Stimulated activated CD4-positive, alpha-beta T cell treated with anti-CD3 and anti-CD28 coated beads, TNF-alpha, amount 100 ng/mL, for 1 hour (primary cell): ENCODE measurements at places on chromosomes 2 and 18.

GRCh38 chr18:63306819-63307550 is 12.6 kb downstream of the BCL2 start:
- no peak for DNase-seq

- DNase-seq = no peak
These were observed 580.6 kb downstream of the THSD7B start for GRCh38 chr2:137345994-137346393.

DNA sequence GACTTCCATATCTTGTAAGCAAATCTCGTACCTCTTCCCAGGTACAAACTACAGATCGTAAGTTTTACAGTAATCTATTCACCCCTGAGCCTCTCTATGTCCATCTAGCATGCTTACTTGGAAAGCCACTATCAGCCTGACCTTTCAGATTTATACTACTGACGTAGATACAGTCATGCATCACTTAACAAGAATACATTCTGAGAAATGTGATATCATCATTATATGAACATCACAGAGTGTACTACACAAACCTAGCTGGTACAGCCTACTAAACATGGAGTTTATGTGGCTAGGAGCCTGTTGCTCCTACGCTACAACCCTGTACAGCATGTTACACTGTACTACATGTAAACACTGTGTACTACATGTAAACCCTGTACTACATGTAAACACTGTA is 293.2 kb upstream of the ZNF804A start:
- DNase-seq = no peak

GRCh38 chr2:84894758-84895520 is 10.5 kb upstream of the TMSB10 start:
- DNase-seq = no peak

DNA sequence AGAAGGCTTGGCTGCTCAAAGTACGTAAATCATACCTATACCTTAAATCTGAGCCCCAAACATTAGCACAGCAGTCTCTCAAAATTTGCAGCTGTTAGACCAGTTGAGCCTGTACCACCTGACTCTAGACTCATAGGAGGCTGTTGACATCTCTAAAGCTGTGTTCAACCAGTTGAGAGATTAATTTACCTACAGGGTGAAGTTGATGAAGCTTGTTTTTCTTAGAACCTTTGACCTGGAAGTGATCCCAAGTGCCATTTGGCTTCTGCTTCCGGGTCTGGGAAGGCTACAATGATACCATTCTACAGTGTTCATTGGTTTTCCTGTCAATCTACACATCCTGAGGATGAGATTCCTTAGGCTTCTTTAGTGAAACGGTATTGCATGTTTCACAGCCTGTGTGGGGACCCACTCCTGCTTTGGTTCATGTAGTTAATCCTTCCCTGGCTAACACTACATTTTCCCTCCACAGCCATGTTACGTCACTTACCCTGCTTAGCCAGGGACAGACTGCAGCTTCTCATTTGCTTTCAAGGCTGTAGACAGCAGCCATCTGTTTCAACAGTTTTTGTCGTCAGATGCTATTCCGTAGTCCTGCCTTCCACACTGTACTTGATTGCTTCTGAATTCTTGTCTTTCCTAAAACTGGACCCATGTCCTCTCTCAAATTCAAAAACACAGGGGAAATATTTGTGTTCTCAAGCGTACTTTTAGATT is 4.7 kb upstream of the IL1RL2 start:
- DNase-seq = no peak

- no peak for DNase-seq
These were observed 13.9 kb downstream of the LRP2 start for GRCh38 chr2:169348321-169349024.

- DNase-seq = no peak
These were observed 357.3 kb upstream of the SLC8A1 start for GRCh38 chr2:40809156-40809555.

DNA sequence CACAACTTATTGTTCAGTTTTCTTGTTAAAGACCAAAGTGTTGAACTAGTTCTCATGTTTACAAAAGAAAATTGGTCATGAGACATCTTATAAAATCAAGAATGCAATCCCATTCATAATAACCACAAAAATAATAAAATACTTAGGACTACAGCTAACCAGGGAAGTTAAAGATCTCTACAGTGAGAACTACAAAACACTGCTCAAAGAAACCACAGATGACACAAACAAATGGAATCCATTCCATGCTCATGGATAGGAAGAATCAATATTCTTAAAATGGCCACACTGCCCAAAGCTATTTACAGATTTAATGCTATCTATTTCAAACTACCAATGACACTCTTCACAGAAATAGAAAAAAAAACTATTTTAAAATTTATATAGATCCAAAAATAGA is 1354.8 kb upstream of the CDH2 start:
- DNase-seq = no peak

- DNase-seq = no peak
These were observed 7.6 kb downstream of the KCNK3 start for GRCh38 chr2:26700078-26700477.

DNA sequence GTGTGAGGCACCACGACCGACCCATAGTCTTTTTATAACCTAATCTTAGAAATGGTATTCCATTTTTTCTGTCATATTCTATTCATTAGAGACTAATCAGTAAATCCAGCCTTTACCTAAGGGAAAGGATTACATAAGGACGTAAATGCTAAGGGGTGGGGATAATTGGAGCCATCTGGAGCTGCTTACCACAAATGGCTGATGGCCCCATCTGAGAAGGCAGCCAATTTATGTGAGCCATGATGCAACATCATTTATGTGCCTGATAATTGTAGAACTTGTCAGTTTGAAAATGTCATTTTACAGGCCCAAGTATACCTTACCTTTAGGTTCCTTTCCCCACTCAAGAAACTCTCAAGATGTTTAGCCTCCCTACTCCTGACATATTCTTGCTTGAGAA is 44.0 kb downstream of the ARHGEF33 start:
- DNase-seq = no peak

DNA sequence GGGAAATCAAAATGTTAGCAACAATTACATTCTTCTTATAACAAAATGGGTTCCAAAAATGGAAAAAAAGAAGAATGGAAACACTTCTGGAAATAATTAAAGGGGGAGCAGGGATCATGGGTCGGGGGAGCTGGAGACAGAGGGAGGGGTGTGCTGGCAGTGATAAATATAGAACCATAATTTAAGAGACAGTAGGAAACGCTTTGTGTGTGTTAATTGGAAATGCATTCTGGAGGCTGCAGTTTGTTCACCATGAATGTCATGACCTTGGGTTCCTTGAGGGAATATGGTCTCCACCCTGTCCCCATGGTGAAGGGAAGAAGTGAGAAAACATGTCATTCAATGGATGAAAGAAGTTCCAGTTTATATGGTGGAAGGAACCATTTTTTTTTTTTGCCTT is 540.7 kb downstream of the TNS1 start:
- DNase-seq = no peak

DNA sequence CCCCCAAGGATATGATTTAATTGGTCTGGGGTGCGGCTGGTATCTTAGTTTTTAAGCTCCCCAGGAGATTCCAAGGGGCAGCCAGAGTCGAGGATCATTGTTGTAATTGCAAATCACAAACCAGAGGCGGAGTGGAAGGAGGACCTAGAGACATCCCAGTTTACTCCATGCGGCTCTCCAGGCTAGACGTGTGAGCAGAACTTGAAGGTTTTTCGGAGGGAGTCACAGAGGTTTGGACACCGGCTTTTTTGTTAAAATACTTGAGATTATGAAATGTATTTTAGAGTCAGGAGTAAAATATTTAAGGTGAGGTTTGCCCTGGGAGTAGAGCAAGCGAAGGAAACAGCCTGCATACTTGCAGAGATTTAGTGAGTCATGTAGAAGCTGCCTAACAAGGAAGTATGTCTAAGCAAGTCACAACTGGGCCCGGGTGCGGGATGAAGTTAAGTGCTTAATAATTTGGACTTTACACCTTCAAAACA is 39.5 kb downstream of the TGOLN2 start:
- DNase-seq = no peak

- no peak for DNase-seq
These were observed 84.5 kb downstream of the MSH2 start for GRCh38 chr2:47487498-47487875.

DNA sequence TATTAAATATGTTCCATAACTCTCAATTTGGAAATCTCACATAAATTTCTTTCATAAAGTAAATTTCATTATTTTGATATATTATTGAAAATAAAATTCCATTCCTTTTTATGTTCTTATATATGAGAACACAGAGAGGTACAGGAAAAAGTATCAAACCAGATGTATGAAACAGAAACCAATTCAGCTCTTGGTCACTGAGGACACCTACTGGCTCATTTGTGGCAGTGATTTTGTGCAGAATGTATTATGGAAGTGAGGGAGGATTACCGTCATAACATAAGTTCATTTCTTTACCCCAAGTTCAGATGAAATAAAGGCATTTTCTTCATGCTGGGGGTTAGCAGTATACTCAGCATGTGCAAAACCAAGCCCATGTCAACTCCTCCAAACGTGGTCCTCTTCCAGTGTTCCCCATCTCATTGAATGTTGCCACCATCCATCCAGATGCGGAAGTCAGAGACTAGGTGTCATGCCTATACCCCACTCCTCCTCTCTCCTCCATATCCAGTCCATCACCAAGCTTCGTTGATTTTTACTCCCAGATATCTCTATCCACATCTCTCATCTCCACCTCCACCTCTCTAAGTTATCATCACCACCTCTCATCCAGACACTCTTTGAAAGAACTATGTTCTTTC is 41.7 kb upstream of the MALL start:
- no peak for DNase-seq

GRCh38 chr2:192725991-192726390 is 531.3 kb upstream of the TMEFF2 start:
- no peak for DNase-seq

DNA sequence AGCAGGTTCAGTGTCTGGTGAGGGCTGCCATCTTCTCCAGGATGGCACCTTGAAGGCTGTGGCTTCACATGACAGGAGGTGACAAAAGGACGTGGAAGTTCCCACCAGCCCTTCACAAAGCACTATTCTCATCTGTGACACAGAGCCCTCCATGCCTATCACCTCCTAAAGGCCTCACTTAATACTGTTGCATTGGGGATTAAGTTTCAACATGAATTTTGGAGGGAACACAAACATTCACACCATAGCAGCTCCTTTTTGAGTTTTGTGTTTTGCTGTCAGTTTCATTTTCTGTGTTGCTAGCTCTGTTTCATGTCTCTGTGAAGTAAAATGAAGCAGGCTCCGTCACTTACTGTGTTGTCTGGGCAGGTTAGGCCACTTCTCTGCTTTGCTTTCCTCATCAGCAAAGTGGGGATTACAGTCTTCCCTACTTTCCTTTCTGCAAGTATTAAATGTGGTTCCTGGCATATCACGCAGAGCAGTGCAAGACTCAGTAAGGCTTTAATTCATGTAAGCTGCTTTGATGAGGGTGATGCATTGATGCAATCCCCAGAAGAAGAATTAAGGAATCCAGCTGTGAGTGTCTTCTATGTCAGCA is 31.6 kb downstream of the LIMS1 start:
- no peak for DNase-seq

DNA sequence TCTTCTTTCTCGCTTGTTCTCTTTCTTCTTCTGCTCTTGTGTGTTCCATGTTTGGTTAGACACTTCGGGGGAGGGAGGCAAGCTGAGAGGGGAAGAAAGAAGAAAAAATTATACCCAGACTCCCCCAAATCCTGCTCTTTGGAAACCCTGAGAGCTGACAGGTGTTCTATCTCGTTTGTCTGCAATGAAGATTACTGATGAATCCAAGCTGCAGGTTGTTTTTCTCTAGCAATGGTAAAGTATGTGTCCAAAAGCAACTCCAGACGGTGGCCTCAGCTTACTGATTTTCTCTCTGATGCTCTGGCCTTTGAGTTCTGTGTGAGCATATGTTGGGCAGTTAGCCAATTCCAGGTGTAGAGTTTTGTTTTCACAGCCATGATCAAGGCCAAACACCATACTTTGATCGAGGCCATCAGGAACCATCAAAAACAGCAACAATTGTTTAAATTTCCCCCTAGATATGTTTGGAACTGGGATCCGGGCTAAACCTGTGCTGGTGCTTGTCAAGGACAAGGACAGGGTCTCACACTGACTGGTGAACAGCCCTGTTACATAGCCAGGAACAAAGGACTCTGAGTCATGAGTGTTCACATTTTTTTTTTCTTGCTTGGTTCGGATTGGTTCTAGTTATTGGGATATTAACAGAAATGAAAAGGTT is 142.0 kb downstream of the PRKCE start:
- DNase-seq = no peak

DNA sequence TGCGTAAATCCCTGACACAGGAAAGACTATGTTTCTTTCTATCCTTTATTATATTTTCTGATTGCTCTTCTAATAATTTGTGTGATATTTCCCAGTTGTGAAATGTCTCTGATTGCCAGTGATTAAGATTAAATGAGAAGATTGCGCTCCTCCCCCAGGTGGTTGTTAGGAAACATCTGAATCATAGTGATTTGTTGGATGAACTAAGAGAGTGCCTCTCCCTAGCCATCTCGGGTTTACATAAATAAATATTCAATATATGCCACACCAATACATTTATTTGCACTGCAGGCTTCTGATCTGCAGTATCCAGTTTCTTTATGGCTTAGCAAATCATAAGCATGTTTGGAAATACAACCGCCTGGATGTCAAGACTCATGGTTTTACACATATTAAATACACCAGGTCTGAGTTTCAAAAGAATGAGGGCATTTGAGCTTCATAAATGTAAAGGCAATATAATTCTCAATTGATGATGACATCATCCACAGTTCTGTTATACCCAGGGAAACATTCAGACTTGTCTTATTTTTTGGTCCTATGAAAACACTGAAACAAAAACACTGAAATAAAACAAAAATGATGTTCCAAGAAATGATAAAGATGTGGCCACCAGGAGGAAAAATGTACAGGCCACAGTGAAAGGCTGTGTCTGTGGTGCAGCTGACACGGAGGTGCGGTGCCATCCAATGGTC is 826.7 kb upstream of the ACVR2A start:
- no peak for DNase-seq

GRCh38 chr2:161725297-161725696 is 101.1 kb downstream of the SLC4A10 start:
- DNase-seq = no peak

DNA sequence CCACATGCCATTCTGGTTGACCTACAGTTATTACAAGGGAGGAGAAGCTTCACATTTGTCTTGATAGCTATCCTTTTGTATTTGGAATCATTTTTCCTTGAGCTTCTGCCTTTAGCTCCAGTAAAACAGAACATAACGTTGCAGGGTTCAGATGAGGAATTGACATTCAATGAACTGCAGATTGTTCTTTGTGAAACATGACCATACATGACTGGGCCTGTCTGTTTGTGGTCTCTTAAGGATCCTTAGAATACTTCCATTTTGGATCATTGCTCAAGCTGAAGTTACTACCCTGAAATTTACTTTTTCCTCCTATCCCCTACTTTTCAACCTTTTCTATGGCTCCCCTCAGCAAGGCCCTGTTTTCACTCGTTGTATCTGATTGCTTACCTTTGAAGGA is 1281.7 kb upstream of the CELF4 start:
- DNase-seq = no peak
